ENCODE measurements at places on chromosomes 7 and 10. TPM values are rescaled to one million over a fixed set of nuclear protein-coding genes. Genes with fewer than 3 reads are reported as not detected.

GPNMB gene
- 1,248 TPM for total RNA-seq

LMOD2 gene
- not detected for total RNA-seq

DNA sequence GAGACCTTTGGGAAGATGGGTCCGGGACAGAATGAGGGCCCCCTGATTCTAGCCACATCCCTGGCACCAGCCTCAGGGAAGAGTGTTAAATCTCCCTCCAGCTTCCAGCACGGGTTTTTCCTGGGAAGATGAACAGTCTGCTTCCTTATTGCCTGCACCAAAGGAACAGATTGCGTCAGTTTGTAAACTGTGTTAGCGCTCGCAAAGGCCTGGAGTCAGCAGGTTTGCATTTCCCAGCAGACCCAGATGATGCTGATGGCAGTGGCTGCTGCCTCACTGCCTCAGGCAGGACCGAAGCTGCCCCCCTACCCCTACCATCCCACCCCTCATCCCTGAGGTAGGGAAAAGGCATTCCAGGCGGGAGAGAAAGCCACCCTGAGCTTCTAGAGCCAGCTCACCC lies 34.6 kb upstream of the LRRC4 start:
- DNase-seq: no peak

DNA sequence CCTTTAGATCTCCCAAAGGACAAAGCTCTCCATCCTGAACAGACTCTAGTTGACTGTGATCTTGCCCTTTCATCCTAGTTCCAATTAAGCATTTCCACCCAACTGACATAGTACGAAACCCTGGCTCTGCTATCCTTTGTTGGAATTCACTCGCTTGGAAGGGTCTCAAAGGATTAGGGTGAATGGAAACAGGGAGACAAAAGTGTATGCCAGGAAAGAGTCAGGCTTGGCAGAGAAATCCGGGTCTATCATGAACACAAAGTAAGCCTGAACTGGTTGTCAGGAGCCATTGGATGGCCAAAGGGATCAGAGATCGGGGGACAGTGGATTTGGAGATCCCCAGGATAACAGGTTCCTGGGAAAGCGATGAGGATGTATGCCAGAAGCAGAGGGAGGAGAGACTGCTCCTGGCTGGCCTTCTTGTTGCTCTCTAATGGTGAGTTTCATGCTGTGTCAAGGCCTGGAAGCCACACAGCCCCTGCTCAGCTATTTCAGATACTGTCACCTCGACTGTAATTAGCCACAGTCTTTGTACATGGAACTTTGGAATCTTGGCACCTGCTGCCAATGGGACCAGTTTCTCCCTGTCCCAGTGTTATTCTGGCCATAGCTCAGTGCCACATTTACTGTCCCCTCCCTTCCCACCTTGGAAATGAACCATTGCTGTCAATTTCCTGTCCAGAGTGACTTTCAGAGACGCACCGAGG lies 1168.7 kb upstream of the AUTS2 start:
- no peak for DNase-seq

DNA sequence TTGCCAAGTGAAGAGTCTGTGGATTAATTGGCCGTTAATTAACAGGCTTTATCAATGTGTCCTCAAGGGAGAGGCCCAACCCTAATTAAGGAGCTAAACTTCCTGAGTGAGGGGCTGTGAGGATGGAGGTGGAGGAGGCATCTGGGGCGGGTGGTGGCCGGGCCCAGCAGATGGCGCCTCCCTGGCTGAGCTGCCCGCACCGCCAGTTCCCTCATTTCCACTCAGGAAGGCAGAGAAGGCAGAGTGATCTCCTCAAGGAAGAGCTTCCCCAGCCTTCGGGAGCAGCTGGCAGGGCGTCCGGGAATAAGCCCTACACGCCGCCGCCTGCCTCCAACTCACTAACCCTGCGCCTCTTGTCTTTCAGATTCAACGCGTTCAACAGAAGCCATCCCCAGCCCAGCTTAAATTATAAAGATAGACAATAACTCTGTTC lies 112.2 kb downstream of the CYTH3 start:
- DNase-seq: peak; percentile 85

GRCh38 chr10:119413093-119413453 lies 129.4 kb downstream of the RGS10 start:
- no peak for DNase-seq
